ENCODE measurements at places on chromosomes 7 and 10.

DNA sequence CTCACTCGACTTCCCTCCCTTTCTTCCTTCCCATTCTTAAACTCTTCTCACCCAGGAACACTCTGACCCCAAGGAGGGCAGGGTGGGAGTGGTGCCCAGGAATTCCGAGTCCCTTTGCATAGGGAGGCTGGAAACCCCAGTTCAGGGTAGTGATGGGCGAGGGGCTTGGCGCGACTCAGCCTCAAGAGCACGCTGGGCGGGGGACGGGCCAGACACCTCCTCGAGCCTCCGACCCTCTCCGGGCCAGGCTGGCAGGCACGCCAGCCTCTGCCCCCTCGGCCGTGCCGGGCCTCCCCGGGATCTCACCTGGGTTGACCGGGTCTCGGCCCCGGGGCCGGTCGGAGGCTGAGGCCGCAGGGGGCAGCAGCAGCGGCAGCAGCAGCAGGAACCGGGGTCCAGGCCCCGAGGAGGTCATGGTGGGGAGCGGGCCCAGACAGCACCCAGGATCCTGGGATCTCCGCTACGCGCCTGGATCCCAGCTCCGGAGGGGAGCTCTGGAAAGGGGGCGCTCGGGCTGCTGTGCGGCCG lies 457 bp downstream of the PLOD3 start:
- no peak for DNase-seq

DNA sequence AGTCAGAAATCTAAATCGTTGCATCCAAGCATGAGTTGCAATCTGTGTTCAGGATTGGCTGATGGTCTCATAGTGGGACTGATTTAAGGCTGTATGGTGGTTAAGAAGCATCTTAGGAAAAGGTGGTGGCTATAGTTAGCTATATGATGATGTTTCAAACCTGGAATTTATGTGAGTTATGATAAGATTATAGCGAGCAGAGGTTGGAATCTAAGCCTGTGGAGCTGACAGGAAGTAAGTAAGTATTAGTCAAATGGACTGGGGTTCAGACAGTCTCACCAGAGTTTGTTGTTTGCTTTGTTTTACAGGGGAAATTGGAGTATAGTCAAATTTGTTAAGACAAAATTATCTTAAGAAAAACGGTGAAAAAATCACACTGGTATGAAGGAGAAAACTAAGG lies 56.7 kb downstream of the ANKRD7 start:
- DNase-seq = no peak

DNA sequence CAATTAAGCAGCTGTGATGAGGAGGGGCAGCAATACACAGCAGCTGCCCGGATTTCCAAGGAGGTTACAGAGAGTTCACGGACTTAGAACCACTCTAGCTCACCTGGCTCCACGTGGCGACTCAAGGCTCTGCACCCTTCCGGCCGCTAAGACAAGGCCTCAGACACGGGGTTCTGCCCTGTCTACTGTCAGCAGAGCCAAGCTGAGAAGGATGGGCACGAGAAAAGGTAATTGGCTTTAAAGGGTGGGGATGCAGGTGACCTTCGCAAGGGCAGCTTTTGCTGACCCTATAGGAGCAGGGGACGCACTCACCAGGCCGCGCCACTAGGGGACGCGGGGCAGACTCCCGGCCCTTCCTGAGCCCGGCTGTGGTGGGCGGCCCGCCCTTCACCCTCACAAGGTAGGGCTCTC lies 152.4 kb downstream of the KIF20B start:
- no peak for DNase-seq

GRCh38 chr7:132495936-132496335 lies 80.3 kb downstream of the PLXNA4 start:
- no peak for DNase-seq

GRCh38 chr7:112086496-112087254 lies 119.5 kb downstream of the DOCK4 start:
- DNase-seq = no peak

GRCh38 chr10:19111501-19112267 lies 63.1 kb downstream of the MALRD1 start:
- no peak for DNase-seq

GRCh38 chr10:3426190-3426845 lies 253.7 kb upstream of the PITRM1 start:
- DNase-seq = no peak

GRCh38 chr10:76136961-76137360 lies 705.5 kb downstream of the LRMDA start:
- no peak for DNase-seq

DNA sequence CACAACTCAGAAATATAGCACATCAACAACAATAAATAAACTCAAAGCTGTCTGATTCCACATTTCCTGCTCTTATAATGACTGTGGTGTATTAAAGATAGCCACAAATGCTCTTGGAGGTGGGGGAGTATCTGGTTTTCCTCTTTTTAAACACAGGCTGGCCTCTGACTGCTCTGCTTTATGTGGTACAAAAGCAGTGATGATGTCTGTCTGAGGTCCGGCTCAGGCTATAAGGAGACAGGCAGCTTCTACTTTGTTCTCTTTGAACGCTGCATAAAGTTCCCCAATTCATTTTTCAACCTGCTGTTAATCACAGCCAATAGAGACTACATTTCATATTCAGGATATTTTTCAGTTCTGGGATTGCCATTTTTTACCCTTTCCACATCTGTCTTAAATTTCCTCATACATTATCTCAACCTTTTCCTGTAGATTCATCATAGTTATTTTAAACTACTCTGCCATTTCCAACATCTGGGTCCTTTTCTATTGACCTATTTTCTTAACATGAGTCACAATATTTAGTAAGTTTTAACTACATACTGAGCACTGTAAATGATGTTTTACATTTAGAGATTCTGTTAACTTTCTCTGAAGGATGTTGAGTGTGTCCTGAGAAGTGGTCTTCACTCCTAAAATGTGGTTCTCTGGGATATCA lies 64.9 kb downstream of the CRPPA start:
- no peak for DNase-seq

- DNase-seq = no peak
Measured at GRCh38 chr10:132204781-132205473, 18.2 kb downstream of the DPYSL4 start.

All from hippocampal formation (tissue), 2 donors.